Activated CD4-positive, alpha-beta T cell treated with anti-CD3 and anti-CD28 coated beads, Interleukin-2, Interleukin-4, amounts not matched to agents 100 ng/mL and 50 ng/mL, durations not matched to agents 16 hours and 8 hours (primary cell): ENCODE measurements at places on chromosomes 3 and 15.

DNA sequence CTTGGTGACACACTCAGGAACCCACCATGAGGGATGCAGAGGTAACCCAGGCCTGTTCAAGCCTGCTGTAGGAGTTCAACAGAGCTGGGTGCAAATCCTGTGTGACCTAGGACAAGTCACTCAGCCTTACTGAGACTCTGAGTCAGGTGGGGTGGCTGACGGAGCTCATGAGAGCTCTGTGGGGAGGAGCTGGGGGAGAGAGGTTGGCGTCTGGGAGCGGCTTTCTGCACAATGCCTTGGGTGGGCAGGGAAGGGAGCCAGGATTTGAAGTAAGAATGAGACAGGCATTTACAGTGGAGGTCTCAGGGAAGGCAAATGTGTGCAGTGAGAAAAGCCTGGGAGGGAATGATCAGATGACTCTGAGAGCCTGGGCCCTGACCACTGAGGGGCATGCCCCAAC lies 18.3 kb downstream of the C3orf18 start:
- no peak for DNase-seq

- no peak for DNase-seq
These were observed 24.6 kb upstream of the ZNF502 start for GRCh38 chr3:44687898-44688297.

DNA sequence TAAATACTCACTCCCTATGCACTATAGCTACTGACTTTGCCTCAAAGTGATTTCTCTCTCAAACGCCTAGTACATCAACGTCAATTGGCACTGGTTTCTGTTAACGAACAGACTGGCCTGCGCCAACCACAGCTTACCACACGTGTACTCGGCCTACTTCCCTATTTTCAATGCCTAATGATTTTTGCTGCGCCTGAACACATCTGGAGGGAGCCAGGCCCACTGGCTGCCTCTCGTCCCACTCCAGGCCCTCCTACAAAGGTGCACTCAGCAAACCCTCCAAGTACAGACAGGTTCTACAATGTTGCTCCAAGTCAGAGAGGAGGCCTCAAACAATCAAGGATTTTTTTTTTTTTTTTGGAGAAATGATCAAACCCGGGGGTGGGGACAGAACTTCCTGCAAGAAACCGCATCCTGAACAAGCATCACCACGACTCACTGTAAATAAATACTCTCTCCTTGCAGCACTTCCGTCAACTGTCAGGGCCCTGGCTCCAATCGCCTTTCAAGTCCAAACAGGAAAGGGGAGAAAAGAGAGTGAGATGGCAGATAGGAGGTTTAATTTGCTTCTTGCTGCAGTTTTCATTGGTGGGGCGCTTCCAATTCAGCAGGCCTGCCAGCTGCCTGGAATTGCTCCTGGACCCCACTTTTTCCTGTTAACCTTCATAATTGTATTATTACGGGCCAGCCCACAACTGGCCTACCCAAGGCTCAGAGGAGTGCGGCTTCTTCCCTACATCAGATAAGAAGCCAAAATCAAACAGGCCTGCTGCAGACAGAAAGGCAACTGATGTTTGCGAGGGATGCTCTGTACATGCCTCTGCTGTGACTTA lies 139.3 kb downstream of the FOXP1 start:
- peak; percentile 83 for DNase-seq

GRCh38 chr15:28099555-28100140 lies 533 bp upstream of the OCA2 start:
- DNase-seq = no peak

- DNase-seq = no peak
These were observed 28.4 kb upstream of the SMAD3 start for GRCh38 chr15:67036775-67037555.

GRCh38 chr15:74839526-74840395 lies 3.2 kb downstream of the ULK3 start:
- DNase-seq = no peak

DNA sequence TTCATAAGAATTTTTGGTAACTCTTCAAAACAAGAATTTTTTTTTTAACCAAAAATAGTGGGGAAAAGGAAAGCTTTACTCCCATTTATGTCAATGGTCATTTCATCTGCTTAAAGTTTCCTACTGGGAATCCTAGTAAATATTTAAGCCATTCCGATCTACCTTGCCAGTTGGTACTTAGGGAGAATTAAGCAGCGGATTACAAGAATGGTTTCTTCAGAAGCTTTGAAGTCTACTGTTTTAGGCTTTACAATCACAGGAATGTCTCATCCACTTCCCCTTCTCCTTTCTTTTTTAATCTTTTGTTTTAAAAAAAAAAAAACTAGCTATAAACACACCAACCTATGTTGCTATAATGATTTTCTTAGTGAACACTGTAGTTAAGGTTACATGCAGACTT lies 341.4 kb upstream of the ATP11B start:
- DNase-seq = no peak

GRCh38 chr3:50287262-50287661 lies 5.0 kb downstream of the IFRD2 start:
- no peak for DNase-seq

- DNase-seq = no peak
These were observed 33.9 kb downstream of the IQSEC1 start for GRCh38 chr3:13039213-13039896.

DNA sequence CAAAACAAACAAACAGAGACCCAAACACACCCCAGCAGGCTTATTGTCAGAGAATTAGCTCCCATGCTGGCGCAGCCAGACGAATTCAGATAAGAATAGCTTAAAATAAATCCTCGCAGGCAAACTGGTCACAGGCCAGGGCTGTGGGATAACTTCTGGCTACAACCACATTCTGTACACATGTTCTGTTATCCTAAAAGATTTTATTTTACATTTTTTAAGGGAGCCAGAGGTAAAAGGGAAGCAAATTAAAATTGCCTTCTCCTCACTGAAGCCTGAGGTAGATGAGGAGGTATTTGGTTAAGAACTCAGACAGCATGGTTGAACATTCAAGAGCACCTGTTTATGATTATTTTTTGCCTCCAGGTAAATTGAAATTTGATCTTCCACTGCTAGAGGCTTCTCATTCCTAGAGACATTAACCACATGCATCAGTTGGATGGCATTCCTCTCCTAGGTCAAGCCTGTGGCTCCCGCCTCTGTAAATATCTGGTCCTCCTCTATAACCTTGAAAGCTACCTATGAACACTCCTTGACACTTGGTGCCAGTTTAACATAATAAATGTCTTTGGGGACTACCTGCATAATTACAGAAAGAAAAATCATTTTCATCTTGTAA lies 190.3 kb downstream of the SATB1 start:
- DNase-seq = no peak

- no peak for DNase-seq
These were observed 519.9 kb downstream of the ZBBX start for GRCh38 chr3:166860217-166860616.

- DNase-seq = no peak
These were observed 29.8 kb downstream of the KPNA1 start for GRCh38 chr3:122484985-122485384.

DNA sequence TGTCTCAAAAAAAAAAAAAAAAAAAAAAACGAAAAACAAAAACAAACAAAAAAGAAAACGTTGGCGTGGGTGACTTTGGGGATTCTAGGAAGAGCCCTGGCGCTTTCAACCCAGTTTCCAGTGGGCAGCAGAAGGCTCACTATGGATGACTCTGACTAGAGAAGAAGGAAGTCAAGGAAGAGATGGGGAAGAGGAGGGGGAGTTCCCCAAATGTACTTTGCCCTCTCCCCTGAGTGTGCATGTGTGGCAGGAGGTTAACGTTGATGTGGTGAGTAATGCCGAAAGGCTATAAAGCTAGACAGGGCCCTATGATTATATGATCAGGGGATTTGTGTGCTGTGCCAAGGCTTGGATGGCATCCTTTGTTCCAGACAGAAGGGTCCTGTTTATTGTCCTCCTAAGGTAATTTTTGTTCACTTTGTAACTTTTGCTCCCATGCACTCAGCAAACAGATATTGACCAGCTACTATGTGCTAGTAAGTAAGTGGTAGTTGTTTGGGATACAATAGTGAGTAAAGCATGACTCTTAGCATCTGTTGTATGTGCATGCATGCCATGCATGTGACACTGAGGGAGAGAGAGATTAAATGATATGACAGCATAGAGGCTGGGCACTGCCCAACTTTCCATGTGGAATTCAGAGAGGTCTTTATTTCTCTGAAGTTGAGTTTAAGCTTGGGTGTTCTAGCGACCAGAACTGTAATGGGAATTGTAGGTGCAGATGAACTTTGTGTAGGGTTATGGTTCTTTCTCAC lies 750 bp upstream of the HHLA2 start:
- DNase-seq = peak; percentile 41

DNA sequence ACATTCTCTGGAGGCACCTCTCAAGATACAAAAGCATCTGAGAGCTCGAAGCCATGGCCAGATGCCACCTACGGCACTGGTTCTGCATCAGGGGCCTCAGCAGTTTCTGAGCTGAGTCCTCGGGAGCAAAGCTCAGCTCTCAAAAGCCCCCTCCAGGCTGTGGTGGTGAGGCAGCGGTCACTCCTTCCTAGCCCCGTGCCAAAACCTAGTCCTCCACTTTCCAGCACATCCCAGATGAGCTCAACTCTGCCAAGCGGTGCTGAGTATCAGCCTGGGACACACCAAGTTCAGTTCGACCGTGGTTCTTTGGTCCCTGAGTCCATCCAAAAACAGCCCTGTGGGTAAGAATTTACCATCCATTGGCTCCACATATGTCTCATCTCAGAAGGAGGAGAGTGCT lies 79.3 kb upstream of the STT3B start:
- no peak for DNase-seq

GRCh38 chr3:69009559-69010410 lies 3.7 kb downstream of the EOGT start:
- no peak for DNase-seq

DNA sequence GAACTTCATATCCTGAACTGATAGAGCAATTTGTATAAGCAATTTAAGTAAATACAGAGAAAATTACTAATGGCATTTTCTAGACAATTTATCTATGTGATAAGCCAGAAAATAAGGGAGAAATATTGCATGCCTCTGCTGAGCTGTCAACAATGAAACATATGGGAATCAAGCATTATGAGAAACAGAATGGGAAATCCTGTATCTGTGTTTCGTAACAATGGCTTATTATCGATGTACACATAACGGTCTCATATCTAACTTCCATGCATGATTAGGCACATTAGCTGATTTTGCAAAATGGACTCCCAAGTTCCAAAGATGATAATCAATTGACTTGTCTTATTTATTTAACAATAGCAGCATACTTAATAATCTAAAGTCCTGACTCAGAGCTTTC lies 30.4 kb upstream of the KCNMB2 start:
- DNase-seq = no peak

DNA sequence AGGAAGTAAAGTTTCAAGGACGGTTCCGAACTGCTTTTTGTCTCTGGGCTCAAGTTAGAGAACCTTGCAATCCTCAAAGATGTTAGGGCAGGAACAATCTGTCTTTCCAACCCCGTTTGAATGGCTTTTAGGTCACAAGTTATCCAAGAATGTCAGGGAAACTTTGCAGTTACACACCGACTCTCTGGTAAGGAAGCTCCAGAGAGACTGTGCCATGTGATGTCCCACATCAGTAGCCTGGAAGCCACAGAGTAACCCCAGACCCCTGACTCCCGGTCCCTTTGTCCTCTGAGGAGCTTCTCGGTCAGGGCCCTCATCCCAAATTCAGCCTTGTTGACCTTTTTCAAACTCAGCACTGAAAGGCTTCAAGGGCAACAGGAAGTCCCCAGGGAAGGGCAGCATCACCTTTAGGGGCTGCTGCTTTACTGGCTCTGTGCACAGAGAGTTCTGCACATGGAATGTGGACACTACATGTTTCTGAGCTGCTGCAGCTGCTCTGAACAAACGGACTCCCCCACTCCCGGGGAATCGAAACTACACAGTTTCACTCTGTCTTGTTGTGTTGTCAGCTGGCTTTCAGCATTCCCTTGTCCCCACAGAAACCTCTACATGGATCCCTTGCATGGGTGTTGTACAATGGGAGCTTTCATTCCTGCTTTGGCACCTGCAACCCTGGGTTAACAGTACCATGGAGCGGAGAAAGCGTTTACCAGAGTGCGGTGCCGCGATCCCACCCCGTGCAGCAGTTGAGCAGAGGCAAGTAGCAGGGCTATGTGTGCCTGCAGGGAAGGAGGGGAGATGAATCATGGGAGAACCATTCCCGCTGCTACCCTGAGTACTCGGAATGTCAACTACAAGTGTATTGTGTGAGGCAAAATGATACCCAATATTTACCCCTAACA lies 408.2 kb upstream of the THBS1 start:
- no peak for DNase-seq

DNA sequence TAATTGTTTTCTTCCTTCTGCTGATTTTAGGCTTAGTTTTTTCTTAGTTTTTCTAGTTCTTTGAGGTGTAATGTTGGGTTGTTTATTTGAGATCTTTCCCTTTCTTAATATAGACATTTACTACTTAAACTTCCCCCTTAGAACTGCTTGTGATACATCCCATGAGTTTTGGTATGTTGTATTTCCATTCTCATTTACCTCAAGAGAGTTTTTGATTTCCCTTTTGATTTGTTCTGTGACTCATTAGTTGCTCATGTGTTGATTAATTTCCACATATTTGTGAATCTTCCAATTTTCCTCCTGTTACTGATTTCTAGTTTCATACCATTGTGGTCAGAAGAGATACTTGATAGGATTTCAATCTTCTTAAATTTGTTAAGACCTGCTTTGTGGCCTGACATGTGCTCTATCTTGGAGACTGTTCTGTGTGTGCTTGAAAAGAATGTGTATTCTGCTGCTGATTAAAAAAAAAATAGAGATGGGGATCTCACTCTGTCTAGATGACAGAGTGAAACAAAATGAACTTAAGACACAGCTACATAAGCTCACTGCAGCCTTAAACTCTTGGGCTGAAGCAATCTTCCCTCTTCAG lies 22.3 kb downstream of the GRM2 start:
- DNase-seq = peak; percentile 19

- DNase-seq = no peak
These were observed 503.8 kb upstream of the TPRG1 start for GRCh38 chr3:188667926-188668325.

DNA sequence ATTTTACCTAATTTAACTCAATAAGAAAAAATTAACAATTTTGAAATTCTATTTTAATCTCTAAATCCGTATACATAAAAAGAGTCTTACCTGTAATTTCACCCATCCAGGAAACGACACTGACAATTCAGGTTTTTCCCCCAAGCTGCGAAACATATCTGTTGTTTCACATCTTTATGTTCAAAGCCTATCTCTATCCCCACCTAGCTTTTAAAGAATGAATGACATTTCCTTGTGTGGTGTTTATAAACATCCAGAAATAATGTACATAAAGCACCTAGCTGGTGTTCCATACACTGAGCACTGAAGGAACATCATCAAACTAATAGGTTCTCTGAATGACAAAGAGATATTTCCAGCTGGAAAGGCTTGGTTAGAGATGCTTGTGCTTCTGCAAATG lies 867.8 kb downstream of the SQOR start:
- DNase-seq = no peak

GRCh38 chr3:72265256-72266015 lies 480.5 kb upstream of the PROK2 start:
- DNase-seq = no peak
